ENCODE measurements at places on chromosomes 7 and 10.

- DNase-seq: no peak
Observed at GRCh38 chr10:124349996-124350280, 68.8 kb downstream of the OAT start.

- no peak for DNase-seq
Observed at GRCh38 chr10:46074196-46074946, 28.3 kb upstream of the MSMB start.

- no peak for DNase-seq
Observed at GRCh38 chr10:38038107-38038931, 27.8 kb downstream of the ZNF33A start.

- DNase-seq: no peak
Observed at GRCh38 chr10:95441547-95441923, 119.6 kb downstream of the SORBS1 start.

Measured in NCI-H1417 treated with DMSO at 0.1 percent for 48 hours (cell line).